ENCODE measurements at places on chromosomes 16 and 17.

DNA sequence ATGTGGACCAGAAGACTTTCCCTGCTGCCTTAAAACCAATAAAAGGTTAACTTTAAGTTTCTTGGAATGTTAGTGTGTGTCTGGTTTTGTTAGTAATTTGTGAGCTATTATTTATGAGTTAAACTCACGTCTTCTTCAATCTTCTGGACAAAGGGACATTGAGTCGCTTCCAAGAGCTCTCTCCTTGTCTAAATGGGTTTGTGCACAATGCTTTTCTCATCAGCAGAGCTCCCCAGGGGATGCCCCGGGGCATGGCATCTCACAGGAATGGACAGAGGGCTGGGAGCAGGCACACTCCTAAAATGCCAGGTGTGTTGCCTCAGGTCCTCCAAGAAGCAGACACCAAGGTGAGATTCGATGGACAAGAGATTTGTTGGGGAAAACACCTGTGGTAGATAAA is 90.5 kb downstream of the RGS9 start:
- no peak for DNase-seq

- DNase-seq, result no peak
Observed at GRCh38 chr16:56478281-56479049, 27.1 kb downstream of the OGFOD1 start.

GRCh38 chr16:10847176-10847575 is 28.6 kb upstream of the TVP23A start:
- DNase-seq, result no peak

GRCh38 chr16:81716478-81717225 is 62.4 kb upstream of the PLCG2 start:
- DNase-seq, result no peak

- DNase-seq, result no peak
Observed at GRCh38 chr17:17232303-17232621, 4.7 kb downstream of the FLCN start.

- no peak for DNase-seq
Observed at GRCh38 chr16:12484972-12485371, 318.7 kb downstream of the CPPED1 start.

GRCh38 chr17:8930649-8931048 is 34.9 kb downstream of the PIK3R5 start:
- DNase-seq, result no peak

GRCh38 chr17:77646046-77646430 is 312.5 kb upstream of the TNRC6C start:
- peak; percentile 29 for DNase-seq

DNA sequence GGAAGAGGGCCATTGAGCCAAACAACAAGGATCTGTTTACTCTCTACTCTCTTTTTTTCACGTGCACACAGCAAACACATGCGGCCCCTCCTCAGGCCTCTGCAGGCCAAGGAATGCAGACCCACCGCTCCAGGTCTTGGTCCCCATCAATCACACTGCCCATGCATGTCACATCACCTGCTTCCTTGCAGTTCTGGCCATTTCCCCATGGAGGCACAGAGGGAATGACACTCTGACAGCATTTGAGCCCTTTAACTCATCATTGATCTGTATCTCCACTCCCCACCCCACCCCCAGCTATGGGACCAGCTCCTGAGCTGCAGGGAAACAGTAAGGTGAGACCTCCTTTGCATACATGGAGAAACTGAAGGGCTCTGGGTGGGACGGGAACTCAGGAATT is 45.9 kb upstream of the MEIOC start:
- no peak for DNase-seq

DNA sequence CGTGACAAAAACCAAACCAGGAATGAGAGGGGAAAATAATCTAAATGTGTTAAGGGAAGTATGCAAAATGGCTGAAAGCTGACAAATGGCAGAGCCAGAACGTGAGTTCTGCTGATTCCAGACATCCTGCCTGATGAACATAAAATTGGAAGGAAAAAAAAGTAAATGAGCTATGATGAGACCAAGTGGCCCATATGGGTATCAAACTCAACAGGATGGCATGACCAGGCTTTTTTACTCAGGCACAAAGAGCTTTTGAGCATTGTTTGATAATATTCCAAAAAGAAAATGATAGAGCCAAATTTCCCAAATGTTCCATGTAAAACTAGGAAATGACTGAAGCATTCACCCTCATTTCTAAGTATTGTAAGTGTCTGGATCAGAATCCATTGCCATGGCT is 449.2 kb downstream of the CDH13 start:
- no peak for DNase-seq

DNA sequence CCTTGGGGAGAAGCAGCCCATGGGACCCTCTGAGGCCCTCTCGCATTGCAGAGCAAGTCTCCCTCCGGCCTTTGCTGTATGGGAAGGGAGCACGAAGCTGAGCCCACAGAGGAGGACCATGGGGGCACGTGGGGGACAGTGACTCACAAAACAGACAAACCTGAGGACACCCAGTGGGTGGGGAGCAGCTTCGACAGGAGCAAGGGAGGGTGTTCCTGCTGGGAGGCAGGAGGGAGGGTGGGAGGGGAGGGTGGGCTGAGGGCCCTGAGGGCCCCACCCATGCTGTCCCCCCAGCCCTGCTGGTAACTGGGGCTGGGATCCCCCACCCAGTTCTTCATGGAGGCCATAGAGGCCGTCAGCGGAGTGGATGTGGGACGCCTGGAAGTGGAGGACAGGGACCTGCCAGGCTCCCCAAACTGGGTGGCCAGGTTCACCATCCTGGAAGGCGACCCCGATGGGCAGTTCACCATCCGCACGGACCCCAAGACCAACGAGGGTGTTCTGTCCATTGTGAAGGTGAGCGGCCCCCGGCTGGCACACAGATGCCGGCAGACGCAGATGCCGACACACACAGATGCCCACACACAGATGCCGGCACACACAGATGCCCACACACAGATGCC is 12.5 kb downstream of the SLC22A31 start:
- no peak for DNase-seq

DNA sequence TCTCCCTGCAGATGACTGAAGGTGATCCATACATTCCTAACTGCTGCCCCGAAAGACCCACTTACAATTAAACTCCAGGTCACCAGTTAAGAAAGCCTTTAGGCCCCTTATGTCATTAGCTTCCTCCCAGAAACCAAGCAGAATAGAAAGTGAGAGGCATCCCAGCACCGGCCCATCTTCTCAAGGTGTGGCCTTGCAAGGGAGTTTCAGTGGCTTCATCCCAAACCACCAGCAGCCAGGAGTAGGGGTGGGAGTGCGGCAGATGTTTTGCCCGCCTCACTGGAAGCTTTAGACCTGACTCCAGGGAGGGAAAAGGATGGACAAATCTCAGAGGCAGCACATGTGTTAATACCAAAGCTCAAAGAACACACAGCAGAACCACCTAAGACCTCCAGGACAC is 5.1 kb downstream of the ZFHX3 start:
- DNase-seq, result no peak

GRCh38 chr17:30095507-30096244 is 20.9 kb upstream of the NSRP1 start:
- DNase-seq, result no peak

DNA sequence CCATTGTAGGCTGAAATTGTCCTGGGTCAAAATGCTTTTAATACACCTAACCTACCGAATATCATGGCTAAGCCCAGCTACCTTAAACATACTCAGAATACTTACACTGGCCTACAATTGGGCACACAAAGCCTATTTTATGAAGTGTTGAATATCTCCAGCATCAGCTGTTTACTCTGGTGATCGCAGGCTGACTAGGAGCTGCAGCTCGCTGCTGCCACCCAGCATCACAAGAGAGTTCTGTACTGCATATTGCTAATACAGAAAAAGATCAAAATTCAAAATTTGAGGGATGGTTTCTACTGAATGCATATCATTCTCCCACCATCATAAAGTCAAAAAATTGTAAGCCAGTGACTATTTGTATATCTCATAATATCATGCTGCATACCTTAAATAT is 55.3 kb downstream of the ULK2 start:
- DNase-seq, result no peak

DNA sequence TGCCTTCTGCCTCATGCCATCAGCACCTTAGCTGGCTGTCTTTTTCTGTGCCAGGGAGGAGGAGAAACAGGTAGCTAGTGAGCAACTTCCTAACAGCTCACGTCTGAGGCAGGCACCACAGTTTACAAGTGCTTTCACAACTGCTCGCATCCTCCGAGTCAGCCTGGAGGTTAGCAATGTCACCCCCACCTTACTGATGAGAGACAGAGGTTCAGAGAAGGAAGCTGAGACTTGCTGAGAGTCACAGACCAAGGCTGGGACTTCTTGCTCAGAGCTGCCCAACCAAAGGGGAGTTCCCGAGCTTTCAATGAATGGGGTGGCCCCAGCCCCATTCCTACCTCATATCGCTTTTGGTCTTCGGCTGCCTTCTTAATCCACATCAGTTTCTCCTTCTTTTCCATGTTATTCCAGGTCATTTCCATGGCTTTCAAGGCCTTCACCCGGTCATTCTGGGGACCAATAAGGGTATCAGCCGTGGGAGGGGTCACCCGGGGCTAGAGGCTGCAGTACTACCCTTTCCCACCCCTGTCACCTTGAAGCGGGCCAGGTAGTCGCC is 9.6 kb downstream of the UBTF start:
- no peak for DNase-seq

- DNase-seq, result no peak
Observed at GRCh38 chr16:71594000-71594646, 17.2 kb upstream of the TAT start.

DNA sequence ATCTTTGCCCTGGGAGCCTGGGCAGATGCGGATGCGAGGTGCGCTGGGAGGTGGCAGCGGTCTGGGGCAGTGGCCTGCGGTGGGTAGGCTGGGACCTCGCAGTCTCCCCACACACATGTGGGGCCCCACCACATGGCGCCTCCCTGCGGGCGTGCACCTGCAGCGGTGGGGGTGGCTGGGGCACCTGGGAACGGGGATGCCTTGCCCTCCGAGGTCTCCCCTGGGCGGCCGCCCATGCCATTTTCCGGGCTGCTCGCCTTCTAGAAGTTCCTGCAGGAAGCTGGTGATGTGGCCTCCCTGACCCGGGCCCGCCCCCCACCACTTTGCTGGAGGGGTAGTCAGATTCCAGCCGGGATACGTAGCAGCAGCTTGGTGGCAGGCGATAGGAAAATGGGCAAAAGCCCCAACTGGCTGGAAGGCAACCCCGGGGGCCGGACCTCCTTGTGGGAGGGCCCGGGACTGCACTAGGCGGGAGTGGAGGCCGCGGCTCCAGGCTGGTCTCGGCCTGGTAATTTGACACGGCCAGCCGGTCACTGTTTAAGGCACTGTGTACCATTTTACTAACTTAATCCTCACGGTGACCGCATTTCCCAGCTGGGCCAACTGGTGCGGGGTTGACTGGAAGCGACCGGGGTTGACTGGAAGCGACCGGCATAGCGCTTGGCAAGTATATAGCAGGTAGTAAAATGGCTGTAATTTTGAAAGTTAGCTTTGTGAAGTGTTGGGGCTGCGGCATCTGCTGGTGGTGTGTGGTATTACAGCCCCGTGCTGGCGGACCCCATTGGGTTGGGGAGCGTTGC is 38.5 kb downstream of the IGF2BP1 start:
- DNase-seq, result peak; percentile 52

DNA sequence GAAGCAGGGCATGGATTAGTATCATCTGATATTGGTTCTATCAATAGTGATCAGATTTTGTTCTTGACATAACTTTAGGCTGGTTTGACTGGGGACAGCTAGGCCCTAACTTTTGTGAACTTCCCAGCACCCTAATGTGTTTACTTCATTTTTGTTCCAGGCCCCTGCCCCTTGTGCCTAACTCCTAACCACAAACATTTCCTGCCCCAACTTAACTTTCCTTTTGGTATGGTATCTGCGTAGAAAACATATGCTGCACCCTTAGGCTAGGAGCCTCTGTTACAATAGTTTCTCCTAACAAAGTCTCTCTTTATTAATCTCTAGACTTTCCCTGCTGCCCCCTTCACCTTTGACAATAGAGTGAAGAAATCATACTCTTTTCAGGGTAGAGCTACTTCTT is 2.5 kb downstream of the ADPRM start:
- no peak for DNase-seq

GRCh38 chr17:63477480-63478440 is 899 bp downstream of the ACE start:
- DNase-seq, result no peak

DNA sequence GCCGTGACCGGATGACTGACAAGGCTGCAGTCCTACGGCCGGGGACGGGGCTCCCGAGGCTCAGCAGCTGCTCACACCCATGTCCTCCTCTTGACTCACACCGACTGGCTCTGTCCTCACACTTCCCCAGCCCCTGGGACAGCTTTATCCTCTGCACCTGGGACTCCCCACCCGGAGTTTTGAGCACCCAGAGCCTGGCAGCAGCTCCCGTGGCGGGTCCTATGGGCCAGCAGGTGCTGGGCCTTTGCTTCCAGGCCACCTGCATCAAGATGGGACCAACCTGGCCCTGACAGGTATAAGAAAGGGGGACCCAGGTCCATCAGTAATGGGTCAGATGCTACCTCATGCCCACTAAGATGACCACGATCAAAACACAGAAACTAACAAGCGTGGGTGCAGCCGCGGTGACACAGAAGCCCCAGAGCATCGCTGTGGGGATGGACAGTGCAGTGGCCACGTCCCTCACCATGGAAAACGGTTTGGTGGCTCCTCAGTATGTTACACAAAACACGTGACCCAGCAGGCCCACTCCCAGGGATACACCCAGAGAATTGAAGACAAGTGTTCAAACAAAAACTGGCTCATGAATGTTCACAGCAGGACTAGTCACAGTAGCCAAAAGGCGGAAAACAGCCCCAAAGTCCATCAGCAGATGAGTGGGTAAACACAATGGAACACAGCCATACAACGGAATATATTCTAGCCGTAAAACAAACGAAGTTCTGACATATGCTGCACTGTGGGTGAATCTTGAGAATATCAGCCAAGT is 3.3 kb upstream of the NOTUM start:
- no peak for DNase-seq

DNA sequence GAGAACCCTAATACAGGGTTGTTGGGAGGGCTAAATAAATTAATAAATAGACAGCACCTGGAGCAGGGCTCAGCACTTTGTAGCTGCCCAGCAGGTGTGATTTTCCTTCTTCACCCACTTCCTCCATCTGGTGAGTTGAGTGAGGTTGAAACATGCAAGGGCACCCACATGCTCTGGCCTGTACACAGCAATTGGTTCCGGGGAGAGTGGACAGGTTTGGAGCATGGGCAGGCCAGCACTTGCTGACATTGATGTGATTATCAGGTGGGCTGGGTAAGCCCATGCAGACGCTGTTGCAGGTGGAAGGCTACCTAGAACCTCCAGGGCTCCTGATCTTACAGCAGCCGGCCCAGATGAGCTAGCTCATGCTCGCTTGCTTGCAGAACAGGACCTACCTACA is 1.3 kb upstream of the MRTFB start:
- no peak for DNase-seq

GRCh38 chr16:586047-586644 is 3.7 kb upstream of the RAB40C start:
- no peak for DNase-seq

- no peak for DNase-seq
Observed at GRCh38 chr16:49366669-49367068, 6.9 kb upstream of the C16orf78 start.

GRCh38 chr17:51770027-51770759 is 388.3 kb downstream of the CA10 start:
- DNase-seq, result no peak

- no peak for DNase-seq
Observed at GRCh38 chr16:79537584-79537983, 63.0 kb downstream of the MAF start.

GRCh38 chr16:81181013-81181720 is 57.3 kb upstream of the BCO1 start:
- DNase-seq, result peak; percentile 89

Data from SJSA1 (cell line).